ENCODE measurements at places on chromosomes 4 and X.

GRCh38 chr4:48639807-48640206, 140.3 kb downstream of the FRYL start:
- DNase-seq = no peak

- no peak for DNase-seq
Observed at GRCh38 chrX:133376422-133376821, 38.9 kb downstream of the GPC4 start.

- DNase-seq = no peak
Observed at GRCh38 chr4:59979061-59979460, 1221.1 kb upstream of the ADGRL3 start.

DNA sequence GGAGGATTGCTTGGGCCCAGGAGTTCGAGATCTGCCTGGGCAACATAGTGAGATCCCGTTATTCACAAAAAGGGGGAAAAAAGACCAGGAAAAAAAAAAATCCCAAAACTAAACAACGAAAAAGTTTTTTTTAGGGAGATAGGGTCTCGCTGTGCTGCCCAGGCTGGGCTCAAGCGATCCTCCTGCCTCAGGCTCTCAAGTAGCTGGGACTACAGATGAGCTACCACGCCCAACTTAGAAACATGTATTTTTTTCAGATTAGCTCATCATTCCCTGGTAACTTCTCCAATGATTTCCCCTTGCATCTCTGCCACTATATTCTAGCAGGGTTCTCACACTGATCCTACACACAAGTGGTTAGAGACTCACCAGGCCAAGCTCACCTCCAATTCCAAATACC, 24.4 kb upstream of the IRAK1 start:
- no peak for DNase-seq

DNA sequence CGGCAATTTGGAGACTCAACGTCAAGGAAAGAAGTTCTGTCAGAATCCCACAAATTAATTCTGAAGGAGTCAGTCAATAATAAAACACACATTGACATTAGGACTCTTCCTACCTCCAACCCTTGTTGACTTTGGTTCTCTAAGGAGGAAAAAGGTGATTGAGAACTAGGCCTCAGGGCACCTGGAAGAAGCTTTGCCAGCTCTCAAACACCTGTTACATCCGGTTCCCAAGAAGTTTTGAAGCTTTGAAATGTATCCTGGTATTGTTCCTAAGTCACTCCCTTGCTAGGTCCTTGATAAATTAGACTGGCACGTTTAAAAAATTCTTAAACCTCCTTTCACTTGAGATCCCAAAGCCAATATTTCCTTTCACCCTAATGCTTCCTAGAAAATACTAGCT, 1.7 kb upstream of the CCDC160 start:
- no peak for DNase-seq

GRCh38 chrX:136714626-136715599, 65.8 kb downstream of the ARHGEF6 start:
- no peak for DNase-seq

DNA sequence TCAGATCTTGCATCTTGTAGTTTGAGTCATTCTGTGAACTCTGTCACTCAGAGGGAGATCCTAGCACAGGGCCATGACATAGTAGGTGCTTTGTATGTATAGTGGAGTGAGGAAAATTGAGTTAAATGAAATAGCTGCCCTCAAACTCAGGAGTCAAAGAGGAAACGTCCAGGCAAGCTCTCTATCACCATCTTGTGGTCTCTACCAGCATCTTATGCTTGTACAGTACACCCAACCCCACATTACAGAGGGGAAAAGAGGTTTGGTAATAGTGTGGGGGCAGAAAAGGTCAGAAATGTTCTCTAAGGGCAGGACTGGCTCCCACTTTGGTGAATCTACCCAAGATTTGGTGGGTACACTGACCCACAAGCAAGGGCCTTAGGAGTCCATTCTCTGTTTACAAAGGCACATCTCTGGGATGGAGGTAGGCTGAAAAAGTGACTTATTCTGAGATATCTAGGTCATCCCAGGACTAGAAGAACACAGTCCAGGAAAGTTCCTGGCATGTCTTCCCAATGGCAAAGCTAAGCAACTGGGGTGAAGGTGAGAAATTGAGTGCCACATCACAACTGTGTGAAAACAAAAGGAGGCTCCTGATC, 131.8 kb downstream of the OR13H1 start:
- no peak for DNase-seq

DNA sequence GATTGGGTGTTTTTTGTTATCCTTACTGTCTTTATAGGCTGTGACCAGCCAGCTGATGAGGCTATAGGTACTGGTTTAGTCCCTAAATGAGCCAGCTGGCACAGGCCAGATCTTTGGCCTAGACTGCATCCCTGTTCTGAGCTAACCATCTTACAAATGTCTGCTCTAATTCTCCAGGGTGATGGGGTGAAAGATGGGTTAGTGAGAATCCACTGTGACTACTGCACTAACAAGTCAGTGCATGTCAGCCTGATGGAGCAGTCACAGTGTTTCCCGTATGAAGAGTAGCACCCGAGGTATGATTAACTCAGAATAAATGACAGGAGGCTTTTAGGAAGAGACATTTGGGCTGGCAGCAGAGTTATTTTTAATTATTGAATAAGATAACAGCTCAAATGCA, 181.0 kb downstream of the DCTD start:
- no peak for DNase-seq

DNA sequence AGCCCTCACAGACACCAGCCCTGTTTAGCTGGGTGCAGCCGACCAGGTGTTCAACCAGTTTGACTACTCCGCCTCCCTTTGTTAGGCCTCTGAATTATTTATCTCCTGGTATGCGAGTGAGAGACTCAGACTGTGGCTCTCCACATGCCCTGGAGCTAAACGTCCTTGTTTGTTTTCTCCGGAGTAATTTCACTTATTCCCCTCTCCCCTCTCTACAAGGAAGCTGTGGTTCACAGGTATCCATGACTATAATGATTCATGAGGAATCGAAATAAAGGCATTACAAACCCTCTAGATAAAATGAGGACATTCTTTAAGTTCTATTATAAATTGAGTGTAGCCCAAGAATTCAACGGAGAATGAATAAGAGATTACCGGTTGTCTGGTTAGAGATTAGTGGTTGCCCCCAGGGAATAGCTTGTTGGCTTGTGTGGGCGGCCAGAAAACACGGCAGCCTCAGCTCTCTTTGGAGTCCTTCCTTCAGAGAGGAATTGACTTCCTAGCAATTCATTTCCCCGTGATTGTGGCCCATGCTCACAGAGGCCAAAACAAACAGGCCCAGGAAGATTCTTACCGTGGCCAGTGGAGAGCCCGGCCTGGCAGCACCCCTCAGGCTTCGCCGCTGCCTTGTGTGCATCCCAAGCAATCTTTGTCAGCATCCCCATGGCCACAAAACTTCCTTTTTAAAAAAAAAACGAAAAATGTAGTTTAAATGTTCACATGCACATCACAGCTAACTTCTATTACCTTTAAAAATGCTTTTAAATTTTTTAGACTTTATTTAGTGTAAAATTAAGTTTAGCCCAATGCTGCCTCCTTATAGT, 60.2 kb upstream of the CBR4 start:
- DNase-seq = no peak

- DNase-seq = no peak
Observed at GRCh38 chr4:120158841-120159463, 92.3 kb upstream of the MAD2L1 start.

DNA sequence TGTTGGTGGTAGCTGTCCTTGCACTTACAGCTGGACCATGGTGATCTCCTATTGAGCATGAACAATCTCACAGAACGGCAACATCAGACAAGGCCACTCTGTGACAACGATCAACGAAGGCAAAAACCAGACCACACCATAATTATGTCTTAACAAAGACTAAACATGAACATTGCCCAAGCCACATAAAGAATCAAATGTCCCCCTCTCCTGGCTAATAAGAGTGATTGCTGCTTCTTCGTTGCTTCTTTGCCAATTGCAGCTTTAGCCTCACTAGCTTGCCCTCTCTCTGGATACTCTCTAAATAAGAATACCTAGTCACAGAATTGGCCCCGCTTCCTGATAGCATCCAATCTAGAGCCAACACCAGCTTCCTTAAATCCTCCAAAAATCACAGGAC, 41.5 kb upstream of the PGRMC1 start:
- no peak for DNase-seq

DNA sequence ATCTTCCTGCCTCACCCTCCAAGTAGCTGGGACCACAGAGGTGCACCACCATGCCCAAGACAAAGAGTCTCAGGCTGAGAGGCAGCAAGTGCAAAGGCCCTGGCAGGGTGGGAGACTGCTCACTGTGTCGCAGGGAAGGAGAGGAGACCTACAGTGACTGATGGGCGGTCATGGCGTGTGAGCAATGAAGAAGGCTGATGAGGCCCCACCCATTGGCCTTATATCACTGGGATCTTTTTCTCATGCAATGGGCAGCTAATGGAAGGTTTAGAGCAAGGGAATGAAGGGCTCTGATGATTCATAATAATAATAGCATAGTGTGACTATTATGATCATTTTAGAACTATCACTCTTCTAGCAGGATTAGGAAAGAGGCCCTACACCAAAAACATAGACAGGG, 20.9 kb downstream of the FAM9C start:
- DNase-seq = no peak
